ENCODE measurements at places on chromosomes 3 and 15.

- no peak for DNase-seq
Measured at GRCh38 chr3:57434041-57434440, 110.1 kb downstream of the DNAH12 start.

- no peak for DNase-seq
Measured at GRCh38 chr3:178518660-178519396, 17.4 kb upstream of the KCNMB2 start.

DNA sequence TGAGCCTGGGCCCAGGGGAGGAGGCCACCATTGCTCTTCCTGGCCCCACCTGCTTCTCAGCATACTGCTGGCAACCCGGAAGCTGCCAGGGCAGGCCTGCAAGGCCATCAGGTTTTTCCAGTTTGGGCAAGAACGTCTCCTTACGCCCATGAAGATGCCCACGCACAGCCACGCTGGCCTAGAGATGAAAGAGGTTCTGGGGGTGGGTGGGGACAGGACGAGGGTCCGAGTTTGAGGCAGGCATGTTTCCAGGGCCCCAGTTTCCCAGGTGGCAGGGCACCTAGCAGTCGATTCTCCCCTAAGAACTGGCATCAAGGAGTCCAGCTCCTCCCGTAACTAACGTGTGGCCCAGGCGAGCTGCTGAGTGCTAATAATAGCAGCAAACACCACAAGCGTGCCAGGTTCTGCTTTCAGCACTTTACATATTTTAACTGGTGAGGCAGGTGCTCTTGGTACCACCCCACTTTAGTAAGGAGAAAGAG is 45.8 kb downstream of the ZNF710 start:
- no peak for DNase-seq

DNA sequence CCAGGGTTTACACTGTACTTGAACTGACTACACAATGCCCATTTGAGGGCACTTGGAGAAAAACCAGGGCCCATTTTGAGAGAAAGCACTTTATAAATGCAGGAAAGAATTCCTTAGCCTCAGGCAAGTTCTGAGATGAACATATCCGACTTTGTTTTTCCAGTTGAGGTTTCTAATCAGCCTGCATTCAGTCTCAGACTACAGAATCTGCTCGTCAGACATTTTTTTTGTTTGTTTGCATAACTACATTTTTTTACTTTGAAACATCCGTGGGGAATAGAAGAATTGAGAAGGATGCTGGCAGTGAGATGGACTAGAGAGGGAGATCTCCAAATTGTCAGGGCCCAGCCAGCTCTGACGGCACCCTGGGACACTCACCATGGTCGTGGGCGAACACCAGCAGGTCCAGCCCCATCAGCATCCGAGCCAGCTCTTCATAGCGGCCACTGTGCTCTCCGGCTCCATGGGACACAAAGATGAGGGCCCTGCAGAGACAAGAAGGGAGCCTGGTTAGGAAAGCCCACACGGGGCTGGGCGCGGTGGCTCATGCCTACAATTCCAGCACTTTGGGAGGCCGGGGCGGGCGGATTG is 40.8 kb downstream of the MGLL start:
- DNase-seq: no peak

- no peak for DNase-seq
Measured at GRCh38 chr3:111601810-111602209, 6.7 kb upstream of the ZBED2 start.

DNA sequence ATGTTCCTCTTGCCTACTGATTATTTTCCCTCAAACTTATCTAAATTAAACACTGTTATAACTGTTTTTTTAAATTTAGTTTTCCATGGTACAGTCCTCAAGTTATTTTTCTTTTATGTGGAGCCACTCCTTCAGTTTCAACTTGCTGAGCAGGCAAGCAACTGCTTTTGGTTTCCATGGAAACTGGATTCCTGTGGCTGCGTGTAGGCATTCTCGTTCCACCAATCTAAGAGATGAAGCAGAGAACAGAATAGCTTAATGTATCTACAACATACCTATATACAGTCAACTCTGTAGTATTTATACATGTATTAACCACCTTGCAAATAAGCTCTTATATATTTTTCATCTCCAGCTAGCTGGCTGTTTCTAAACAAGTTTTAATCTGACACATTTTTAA is 25.8 kb upstream of the ANXA2 start:
- DNase-seq: no peak

- no peak for DNase-seq
Measured at GRCh38 chr3:41352510-41352909, 153.2 kb downstream of the CTNNB1 start.

DNA sequence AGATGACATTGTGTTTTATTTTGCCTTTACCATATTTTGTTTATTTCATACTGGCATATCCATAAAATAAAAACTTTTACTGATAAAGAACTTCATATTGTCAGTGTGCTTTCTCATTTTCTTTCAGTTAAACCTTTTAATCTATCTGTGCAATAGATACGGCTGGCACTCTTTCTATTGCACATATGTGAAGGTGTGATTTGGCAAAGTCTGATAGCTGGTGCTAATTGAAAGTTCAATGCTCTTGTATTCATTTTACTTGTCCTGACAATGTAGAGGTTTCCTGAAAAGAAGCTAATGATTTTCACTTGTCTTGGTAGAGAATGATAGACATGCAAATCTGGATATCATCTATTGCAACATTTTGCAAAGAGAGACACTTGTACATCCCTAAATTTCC is 467.0 kb downstream of the NSUN3 start:
- DNase-seq: no peak

DNA sequence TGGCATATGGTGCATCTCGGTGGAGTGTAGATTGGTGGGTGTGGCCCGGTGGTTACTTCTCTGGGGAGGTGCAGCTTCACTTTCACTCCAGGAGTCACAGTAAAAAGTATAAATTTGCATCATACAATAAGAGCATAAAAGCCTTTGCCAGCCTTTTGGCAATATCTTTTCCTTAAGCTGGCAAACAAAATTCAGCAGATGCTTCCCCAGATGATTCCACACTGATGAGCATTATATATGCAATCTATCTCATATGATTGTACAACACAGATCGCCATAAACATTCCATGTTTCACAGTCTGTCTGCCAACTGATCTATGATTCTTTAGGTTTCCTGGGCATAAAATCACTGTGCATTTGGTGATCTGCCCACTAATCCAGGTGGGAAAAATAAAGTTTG is 120.2 kb upstream of the ALCAM start:
- no peak for DNase-seq

DNA sequence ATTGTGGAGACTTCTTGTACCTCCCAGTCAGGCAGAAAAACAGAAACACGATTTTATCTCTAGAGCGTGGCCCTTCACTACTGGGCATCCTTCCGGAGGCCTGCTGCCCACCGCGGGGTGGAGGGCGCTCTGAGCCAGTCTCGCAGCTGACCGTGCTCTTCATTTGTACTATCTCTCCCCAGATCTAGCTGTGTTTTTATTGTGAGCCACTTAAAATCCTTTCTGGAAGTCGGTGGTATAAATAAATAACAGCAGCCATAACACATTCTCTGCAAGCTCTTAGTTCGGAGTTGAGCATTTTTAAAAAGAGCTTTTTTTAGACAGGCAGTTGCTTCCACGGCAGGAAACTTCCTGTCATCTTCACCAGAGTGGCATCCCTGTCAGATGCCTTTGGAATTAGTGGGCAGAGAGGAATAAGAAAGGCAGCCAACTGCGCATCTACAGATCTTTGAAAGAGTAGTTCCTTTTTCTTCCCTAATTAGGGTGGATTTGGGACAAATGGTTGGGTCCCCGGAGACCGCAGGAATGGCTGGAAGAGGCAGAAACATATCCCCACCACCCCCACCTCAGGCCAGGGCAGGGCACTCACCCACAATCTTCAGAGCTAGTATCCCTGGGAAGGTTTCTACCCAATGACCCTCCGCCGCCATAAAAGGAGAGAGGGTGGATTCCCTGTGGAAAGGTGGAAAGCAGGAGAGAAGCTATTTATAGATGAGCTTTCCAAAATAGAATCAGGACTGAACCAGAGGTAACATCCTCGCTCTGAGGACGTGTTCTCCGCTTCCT is 91.1 kb downstream of the TOP2B start:
- DNase-seq: no peak

All from activated T-cell treated with anti-CD3 and anti-CD28 coated beads for 24 hours (primary cell).